Activated CD8-positive, alpha-beta memory T cell treated with anti-CD3 and anti-CD28 coated beads, Interleukin-2, amount 50 U/mL, for 4 hours (primary cell): ENCODE measurements at places on chromosomes 1 and 21.
A peak's percentile ranks its signal among the peaks of the same experiment; 100 is the strongest.

DNA sequence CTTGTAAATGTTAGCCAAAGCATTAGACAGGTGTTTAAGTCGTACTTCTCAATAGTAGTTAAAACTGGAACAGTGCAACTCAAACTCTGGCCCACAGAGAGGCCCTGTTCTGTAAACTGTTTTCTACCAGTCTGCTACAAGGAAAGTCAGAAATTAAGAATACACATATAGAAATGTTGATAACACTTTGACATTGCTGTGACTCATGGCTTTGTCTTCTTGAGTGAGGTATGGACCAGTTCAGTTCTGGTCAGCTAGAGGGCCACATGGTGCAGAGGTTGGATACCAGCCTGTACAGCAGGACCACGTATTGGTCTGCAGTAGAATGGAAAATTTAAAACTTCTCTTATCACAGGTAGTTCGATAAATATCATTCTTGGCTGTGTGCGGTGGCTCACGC is 22.3 kb downstream of the ZBTB8B start:
- DNase-seq, result no peak

GRCh38 chr1:88595355-88596002 is 88.6 kb upstream of the PKN2 start:
- no peak for DNase-seq

- DNase-seq, result no peak
These were observed 79.2 kb upstream of the SAMD11 start for GRCh38 chr1:844472-845026.

DNA sequence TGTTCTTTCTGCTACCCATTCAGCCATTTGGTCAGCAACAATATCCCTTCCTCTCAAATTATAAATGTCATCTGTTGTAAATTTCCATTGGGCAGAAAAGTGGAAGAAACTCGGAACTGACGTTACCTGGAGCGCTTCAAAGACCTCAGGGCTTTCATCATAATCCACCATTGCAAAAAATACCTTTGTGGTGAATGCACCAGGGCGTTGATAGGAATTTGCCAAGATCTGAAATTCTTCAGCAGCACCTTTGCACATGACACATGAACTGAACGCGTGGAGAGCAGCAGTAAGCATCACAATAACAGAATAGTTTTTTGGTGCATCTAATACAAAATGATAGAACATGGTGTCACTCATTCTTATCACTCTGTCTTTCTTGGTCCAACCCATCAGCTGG is 3.1 kb upstream of the TEKT2 start:
- DNase-seq, result no peak

GRCh38 chr1:173341307-173341706 is 134.2 kb upstream of the TNFSF4 start:
- no peak for DNase-seq

DNA sequence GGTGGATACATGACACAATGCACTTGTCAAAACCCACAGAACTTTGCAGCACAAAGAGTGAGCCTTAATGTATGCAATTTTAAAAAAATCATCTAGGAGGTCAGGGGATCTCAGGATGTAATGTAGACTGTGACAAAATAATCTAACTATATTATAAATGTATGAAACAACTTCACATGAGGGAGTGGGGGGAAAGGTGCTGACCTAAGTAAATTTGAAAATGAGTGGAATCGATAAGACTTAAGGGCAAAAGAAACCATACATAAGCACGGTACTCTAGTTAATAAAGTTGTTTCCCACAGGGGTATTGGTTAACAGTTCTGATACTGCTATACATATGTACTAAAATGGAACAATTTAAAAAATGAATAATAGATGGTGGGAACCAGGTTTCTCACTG is 64.7 kb downstream of the PRPF38A start:
- DNase-seq, result no peak

DNA sequence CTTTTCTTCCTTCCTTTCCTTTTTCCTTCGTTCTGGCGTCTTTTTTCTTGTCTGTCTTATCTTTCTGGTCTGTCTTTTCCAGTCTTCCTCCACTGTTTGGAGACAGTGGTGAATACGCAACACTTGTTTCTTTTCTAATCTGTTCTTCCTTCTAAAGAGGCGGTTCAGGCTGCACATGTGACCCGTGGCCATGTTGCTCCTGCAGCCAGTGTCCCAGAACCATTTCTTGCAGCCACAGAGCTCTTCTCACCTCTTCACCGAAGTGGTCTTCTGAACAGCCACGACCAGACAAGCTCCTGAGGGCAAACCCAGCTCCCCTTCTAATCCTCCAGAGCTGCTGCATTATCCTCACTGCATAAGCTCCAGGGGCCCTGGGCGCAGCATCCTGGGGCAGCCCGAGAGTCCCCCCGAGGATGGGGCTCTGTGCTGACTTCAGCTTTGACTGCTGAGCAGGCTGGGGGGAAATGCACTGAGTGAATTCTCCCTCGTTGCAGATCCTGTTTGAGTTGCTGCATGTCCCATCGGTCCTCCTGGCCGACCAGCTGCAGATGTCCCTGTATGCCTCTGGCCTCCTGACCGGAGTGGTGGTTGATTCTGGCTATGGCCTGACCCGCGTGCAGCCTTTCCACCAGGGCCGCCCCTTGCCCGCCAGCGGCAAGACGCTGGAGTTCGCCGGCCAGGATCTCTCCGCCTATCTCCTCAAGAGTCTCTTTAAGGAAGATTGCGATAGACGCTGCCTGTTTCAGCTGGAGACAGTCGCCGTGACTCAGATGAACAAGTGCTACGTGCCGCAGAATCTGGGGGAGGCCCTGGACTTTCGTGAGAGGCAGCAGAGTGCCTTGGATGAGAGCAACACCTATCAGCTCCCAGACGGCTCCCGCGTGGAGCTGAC is 70.4 kb downstream of the ACTL8 start:
- DNase-seq, result no peak

DNA sequence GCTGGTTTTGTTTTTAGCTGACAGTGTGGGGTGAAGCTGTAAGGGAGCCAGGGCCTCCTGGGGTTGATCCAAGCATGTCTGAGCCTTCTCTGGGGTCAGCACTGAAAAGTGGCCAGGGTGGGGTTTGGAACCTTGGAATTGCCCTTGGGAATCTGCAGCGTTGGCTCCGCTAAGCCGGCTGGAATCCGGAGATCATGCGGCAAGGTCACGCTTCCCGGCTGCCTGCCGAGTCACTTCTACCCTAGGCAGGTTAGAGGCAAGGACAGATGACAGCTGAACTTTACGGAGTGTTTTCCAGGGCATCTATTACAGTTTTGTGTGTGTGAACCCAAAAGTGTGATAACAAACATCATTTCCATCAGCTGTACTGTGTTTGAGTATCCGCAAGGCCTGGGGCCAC is 17.1 kb downstream of the ABCG1 start:
- DNase-seq, result no peak

- no peak for DNase-seq
These were observed 793.7 kb upstream of the ADGRL2 start for GRCh38 chr1:81007024-81007423.

DNA sequence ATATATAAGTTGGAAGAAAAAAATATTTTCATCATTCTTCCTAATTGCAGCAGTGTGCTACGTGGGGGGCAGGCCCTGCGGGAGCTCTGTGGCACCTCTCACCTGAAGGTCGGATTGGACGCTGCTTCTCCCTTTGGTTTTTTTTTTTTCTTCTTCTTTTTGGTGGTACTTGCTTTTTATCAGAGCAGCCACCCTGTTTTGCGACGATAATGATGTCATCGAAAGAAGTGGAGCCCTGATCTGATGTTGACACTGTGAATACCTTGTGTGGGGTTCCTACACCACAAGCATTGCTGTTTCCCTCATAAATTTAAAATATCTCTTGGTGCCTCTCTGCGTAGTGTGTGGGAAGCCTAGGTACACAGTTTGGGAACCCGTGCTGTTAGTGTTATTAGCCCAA is 5.5 kb downstream of the TRAPPC10 start:
- DNase-seq, result no peak

GRCh38 chr1:239361403-239361802 is 25.0 kb upstream of the CHRM3 start:
- DNase-seq, result no peak

DNA sequence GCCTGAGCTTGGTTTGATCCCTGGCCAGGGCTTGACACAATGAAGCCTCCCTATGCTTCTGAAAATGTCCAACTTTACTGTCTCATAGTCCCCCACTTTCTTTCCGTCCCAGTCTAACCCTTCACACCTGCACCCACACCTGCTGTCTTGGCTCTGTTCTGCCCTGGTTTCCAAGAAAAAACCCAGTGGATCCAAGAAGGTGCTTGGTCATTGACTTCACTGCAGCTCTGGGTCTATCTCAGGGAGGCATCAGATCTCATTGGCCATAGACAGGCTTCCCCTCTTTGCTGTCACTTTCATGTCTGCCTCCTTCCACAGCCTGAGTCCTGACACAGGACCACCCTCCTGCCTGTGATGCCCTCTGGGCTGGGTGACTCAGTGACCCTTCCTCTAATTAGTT is 37.8 kb upstream of the ETV3 start:
- DNase-seq, result no peak

GRCh38 chr1:92016720-92017316 is 13.0 kb upstream of the EPHX4 start:
- DNase-seq, result no peak

DNA sequence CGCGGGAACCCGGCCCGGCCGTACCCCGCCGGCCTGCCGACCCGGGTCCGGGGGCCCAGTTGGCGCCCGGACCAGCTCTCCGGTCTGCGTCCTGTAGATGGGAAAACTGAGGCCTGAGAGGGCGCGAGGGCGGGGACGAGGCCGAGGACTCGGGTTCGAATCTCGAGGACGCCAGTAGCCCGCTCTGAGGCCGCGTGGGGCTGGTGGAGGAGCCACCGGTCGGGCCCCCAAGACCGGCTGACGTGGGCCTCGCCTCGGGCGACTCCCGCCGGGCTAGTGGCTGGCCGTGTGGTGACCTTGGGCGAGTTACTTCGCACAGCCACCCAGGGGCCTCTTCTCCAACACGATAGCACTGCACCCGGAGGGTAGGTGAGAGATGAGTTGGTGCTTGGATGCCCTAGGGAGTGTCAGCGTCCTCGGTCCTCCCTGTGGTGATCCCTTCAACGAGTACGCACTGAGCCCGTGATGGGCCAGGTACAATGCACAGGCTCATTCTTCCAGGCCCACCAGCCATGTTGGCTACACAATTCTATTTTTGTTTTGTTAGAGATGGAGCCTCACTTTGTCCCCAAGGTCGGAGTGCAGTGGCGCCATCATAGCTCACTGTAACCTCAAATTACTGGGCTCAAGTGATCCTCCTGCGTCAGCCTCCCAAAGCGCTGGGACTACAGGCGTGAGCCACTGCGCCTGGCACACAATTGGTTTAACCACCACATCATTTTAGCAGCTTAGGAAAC is 404 bp upstream of the SCMH1 start:
- DNase-seq, result peak; percentile 29

GRCh38 chr1:86061551-86061990 is 95.0 kb downstream of the COL24A1 start:
- no peak for DNase-seq

- DNase-seq, result no peak
These were observed 8.3 kb downstream of the GPR37L1 start for GRCh38 chr1:202130816-202131522.
